IPS DF 6.9 (cell line): ENCODE measurements at places on chromosomes 4 and X.
A peak's percentile ranks its signal among the peaks of the same experiment; 100 is the strongest.

GRCh38 chr4:56235011-56235410 is 152.3 kb downstream of the AASDH start:
- no peak overlapping the region for H3K4me3 ChIP-seq
- DNase-seq = no peak
- no peaks in the 10 kb centered on the region for H3K4me1 ChIP-seq
- H3K27ac ChIP-seq = no peak overlapping the region
- H3K27me3 ChIP-seq = no peaks in the 10 kb centered on the region
- H3K36me3 ChIP-seq = no peaks in the 10 kb centered on the region

DNA sequence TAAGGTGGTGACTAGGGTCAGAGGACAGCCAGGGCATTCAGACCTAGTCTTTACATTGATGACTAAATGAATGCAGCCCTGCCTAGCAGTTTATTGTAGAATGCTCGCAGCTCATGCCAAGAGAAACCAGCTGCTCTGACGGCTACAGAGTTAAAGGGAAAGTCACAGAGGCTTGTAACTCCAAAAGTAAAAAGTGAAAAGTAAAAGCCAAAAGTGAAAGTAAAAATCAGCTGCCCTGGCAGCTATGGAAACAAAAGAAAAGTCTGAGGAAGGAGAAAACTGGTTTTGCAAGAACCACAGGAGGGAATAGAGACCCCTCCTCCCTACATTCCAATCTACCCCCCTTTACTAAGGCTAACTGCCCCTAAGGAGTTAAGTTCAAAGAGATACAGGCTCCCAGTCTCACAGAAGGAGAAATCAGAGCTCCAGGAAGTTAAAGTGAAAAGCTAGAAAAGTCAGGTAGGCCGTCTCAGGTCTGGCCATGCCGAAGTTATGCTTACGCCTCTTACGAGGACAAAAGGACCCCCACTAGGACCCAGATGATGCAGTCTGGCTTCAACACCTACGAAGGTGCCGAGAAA is 6.0 kb downstream of the GAGE10 start:
- peak; percentile 39 for DNase-seq
- no peak overlapping the region for H3K27ac ChIP-seq
- no peaks in the 10 kb centered on the region for H3K27me3 ChIP-seq
- H3K36me3 ChIP-seq = no peaks in the 10 kb centered on the region
- H3K4me1 ChIP-seq = no peaks in the 10 kb centered on the region

GRCh38 chr4:76208005-76208765 is 5.4 kb downstream of the SCARB2 start:
- H3K4me3 ChIP-seq = no peak overlapping the region
- H3K4me1 ChIP-seq = 0 out of 2 replicates have a peak, but pooled peaks cover 2% of the 10 kb centered on the region
- H3K27ac ChIP-seq = no peak overlapping the region
- H3K27me3 ChIP-seq = no peaks in the 10 kb centered on the region

DNA sequence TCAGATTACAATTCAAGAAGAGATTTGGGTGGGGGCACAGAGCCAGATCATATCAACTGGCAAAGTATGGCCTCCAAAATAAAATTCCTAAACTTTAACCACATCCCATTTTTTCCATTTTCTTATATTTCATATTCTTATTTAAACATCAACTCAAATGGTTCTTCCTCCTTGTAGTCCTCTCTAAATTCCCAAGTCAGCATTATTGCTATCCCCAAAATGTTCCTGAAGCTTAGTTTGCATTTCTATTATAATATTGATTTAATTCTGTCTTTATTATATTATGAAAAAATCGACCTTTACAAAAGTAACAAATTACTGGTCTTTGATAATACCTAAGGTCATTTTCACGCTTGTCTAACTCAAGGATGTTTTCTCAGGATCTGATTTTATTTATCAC is 67.5 kb downstream of the NPY1R start:
- no peaks in the 10 kb centered on the region for H3K36me3 ChIP-seq
- 0 out of 2 replicates have a peak, but pooled peaks cover 1% of the 10 kb centered on the region for H3K4me1 ChIP-seq
- no peaks in the 10 kb centered on the region for H3K27me3 ChIP-seq
- H3K27ac ChIP-seq = no peak overlapping the region
- DNase-seq = no peak

GRCh38 chrX:105375816-105376215 is 155.3 kb upstream of the TEX13A start:
- no peak overlapping the region for H3K4me3 ChIP-seq
- H3K4me1 ChIP-seq = no peaks in the 10 kb centered on the region
- H3K36me3 ChIP-seq = no peaks in the 10 kb centered on the region
- H3K27ac ChIP-seq = no peak overlapping the region

DNA sequence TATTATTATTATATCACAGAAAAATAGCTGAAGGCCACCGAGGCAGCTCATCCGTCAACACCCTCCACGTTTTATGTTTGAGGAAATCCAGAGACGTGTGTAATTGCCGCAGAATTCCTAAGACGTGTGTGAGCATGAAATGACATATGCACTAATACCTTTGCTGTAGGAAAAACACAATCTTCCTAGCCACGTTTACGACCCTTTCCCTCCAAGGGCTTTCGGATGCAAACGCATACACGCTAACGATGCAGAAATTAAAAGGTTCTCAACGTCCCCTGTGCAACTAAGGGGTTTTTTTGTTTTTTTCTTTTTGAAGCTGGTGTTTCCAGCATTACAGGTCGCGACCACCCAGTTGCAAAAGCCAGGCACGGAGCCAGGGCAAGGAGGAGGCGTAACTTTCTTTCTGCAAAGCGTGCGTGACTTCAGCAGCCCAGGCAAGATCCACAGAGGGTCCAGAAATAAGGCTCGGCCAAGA is 33.8 kb downstream of the CRLF2 start:
- peaks cover 4% of the 10 kb centered on the region; the same call in 1 of the 2 replicates for H3K4me1 ChIP-seq
- H3K4me3 ChIP-seq = no peak overlapping the region
- H3K27ac ChIP-seq = no peak overlapping the region
- no peaks in the 10 kb centered on the region for H3K27me3 ChIP-seq
- no peaks in the 10 kb centered on the region for H3K36me3 ChIP-seq

GRCh38 chrX:8639949-8640475 is 91.9 kb downstream of the ANOS1 start:
- peaks cover 3% of the 10 kb centered on the region; the same call in 1 of the 2 replicates for H3K4me1 ChIP-seq
- H3K4me3 ChIP-seq = no peak overlapping the region

- peaks cover 2% of the 10 kb centered on the region; the same call in 1 of the 2 replicates for H3K4me1 ChIP-seq
- no peak overlapping the region for H3K4me3 ChIP-seq
- H3K27me3 ChIP-seq = no peaks in the 10 kb centered on the region
These were observed 23.8 kb upstream of the HPSE start for GRCh38 chr4:83358410-83358809.
